ENCODE measurements at places on chromosomes 13 and 19.
A peak's percentile ranks its signal among the peaks of the same experiment; 100 is the strongest.

DNA sequence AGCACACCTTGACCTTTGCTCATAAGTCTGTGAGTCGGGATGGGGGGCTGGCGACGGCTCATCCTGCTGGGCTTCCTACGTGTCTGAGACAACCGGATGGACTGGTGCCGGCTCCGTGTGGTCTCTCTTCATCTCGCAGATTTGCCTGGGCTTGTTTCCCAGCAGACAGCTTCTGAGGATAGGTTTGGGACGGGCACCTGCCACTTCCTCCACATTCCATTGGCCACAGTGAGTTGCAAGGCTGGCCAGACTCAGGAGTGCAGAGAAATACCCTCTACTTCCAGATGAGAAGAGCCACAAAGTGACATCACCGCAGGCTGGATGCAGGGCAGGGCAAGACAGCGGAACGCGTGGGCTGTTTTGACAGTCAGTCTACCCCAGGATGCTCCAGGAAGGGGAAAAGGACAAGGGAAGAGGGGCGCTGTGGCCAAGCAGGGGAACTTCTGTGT is 48.1 kb downstream of the IRS2 start:
- DNase-seq = no peak

- peak; percentile 36 for DNase-seq
Observed at GRCh38 chr19:56309511-56310185, 5.0 kb downstream of the ZSCAN5A start.

GRCh38 chr13:53201454-53202225 is 173.0 kb downstream of the OLFM4 start:
- no peak for DNase-seq

GRCh38 chr19:15463861-15464371 is 428 bp downstream of the RASAL3 start:
- DNase-seq = peak; percentile 64

- DNase-seq = no peak
Observed at GRCh38 chr19:23971598-23971997, 56.9 kb downstream of the ZNF726 start.

- no peak for DNase-seq
Observed at GRCh38 chr13:44718467-44718866, 142.3 kb upstream of the TSC22D1 start.

GRCh38 chr19:48186541-48186991 is 16.1 kb downstream of the ZSWIM9 start:
- no peak for DNase-seq

DNA sequence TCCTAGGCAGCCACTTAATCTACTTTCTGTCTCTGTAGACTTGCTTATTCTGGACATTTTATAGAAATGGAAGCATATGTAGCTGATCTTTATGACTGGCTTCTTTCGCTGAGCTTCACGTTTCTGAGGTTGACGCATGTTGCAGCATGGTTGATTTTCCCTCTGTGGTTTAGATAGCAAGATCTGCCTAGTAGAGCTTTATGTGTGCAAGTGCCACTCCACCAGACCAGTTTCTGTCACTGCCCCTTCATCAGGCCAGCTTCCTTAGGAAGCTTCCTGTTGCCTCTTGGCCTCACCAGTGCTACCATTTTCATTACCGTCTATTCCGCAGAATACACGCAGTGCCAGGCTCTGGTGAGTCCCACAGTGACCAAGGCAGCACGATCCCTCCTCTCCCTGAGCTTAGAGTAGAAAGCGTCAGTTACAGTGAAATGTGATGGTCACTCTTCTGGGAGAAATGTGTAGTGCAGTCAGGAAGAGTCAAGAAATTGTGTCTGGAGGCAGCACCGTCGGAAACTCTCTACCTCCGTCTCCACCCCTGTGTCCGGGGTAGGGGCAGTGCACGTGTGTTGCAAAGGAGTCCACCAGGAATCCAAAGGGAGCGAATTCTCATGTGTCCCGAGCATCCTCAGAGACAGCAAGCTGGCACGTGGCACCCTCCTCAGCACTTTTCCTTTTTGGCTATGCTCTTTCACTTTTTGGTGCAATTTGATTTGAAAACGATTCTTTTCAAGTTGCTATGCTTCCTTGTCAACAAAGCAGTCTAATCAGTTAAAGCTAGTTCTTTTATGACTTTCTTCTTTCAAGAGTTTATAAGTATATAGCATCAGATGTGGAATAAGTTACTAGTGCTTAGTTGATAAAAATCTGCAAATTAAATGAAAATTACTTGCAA is 45.4 kb upstream of the GPR183 start:
- no peak for DNase-seq

Measured in stimulated activated CD4-positive, alpha-beta T cell treated with anti-CD3 and anti-CD28 coated beads, TNF-alpha, amount 100 ng/mL, for 24 hours (primary cell).